Activated B cell treated with CpG ODN at 0.5 μM for 24 hours (primary cell): ENCODE measurements at places on chromosomes 2 and 18. TPM values are rescaled to one million over a fixed set of nuclear protein-coding genes. Genes with fewer than 3 reads are reported as not detected.

GRCh38 chr2:25473758-25474340, 132.1 kb upstream of the DNMT3A start:
- DNase-seq, result no peak
- no peak overlapping the region for H3K27ac ChIP-seq
- no peak overlapping the region for H3K4me3 ChIP-seq
- no peaks in the 10 kb centered on the region for H3K4me1 ChIP-seq
- H3K27me3 ChIP-seq, result no peaks in the 10 kb centered on the region

- H3K4me1 ChIP-seq, result no peaks in the 10 kb centered on the region
- H3K27ac ChIP-seq, result no peak overlapping the region
- no peaks in the 10 kb centered on the region for H3K36me3 ChIP-seq
- DNase-seq, result no peak
- no peak overlapping the region for H3K4me3 ChIP-seq
- no peaks in the 10 kb centered on the region for H3K27me3 ChIP-seq
These were observed 360.9 kb downstream of the XIRP2 start for GRCh38 chr2:167249197-167249596.

DNA sequence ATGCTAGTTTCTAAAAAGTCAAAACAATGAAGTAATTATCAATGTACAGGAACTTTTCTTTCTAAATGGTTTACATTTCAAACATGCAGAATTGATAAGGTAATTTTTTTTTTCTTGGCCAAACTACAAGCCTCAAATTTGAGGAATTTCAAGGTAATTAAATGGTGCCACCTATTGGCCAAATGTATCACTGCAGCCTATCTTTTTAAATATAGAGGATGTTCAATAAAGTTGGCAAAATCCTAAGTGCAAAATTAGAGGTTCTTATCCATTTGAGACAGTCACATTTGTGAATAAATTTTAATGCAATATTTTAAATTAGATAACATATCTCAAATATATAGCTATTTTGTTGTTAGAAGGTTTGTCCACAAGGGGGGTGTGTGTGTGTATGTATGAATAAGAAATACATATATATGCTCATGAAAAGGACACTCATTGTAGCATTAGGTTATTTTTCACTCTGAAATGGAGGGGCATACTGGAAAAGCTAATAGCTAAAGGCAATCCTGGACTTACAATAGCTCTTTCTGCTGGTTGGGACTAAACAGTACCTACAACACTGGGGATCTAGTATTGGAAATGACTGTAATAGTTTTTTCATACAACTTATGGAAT, 26.2 kb downstream of the MMADHC start:
- H3K4me1 ChIP-seq, result peaks cover 8% of the 10 kb centered on the region
- no peaks in the 10 kb centered on the region for H3K27me3 ChIP-seq
- H3K36me3 ChIP-seq, result peaks cover 10% of the 10 kb centered on the region
- H3K27ac ChIP-seq, result no peak overlapping the region

DNA sequence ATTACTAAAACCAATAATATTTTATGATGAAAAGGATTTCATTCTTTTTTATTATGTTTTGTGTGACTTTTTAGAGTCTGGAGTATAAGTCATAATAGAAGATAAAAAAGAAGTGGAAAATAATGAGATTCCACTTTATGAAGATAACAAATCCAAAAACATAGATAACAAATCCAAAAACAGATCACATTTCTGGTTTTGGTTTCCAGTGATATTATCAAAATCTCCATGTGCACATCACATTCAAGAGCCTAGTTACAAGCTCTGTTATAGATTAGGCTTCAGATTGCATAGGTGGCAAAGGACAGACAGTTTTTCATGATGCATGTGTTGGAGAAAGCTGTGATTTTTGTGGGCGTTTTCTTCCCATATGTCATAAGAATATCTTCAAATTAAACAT, 648.2 kb downstream of the STK39 start:
- no peaks in the 10 kb centered on the region for H3K27me3 ChIP-seq
- no peaks in the 10 kb centered on the region for H3K36me3 ChIP-seq
- DNase-seq, result no peak
- no peak overlapping the region for H3K4me3 ChIP-seq
- H3K27ac ChIP-seq, result no peak overlapping the region

ABI2 gene
- 13.8 and 17.3 TPM in 2 replicates for total RNA-seq

- H3K27me3 ChIP-seq, result peaks cover 5% of the 10 kb centered on the region
- H3K4me3 ChIP-seq, result no peak overlapping the region
- no peak overlapping the region for H3K27ac ChIP-seq
- H3K4me1 ChIP-seq, result no peaks in the 10 kb centered on the region
- H3K36me3 ChIP-seq, result no peaks in the 10 kb centered on the region
These were observed 695.8 kb downstream of the RNF144A start for GRCh38 chr2:7612969-7613368.

CMPK2 gene
- total RNA-seq, result 1.2 and 1.9 TPM in 2 replicates

MARCO gene
- not detected in 2 replicates for total RNA-seq

- H3K27me3 ChIP-seq, result no peaks in the 10 kb centered on the region
- H3K4me3 ChIP-seq, result no peak overlapping the region
- DNase-seq, result no peak
- no peak overlapping the region for H3K27ac ChIP-seq
- H3K36me3 ChIP-seq, result no peaks in the 10 kb centered on the region
These were observed 100.5 kb upstream of the THSD7B start for GRCh38 chr2:136664713-136665405.

- H3K4me3 ChIP-seq, result no peak overlapping the region
- H3K27me3 ChIP-seq, result no peaks in the 10 kb centered on the region
- no peak overlapping the region for H3K27ac ChIP-seq
- H3K4me1 ChIP-seq, result no peaks in the 10 kb centered on the region
- DNase-seq, result no peak
These were observed 22.2 kb downstream of the TNS1 start for GRCh38 chr2:217980591-217980990.

GRCh38 chr2:118056165-118056534, 32.1 kb upstream of the INSIG2 start:
- H3K4me3 ChIP-seq, result peak overlapping the region; percentile 66
- DNase-seq, result peak; percentile 34
- no peaks in the 10 kb centered on the region for H3K27me3 ChIP-seq
- peaks cover 63% of the 10 kb centered on the region for H3K4me1 ChIP-seq
- no peaks in the 10 kb centered on the region for H3K36me3 ChIP-seq

GRP gene
- not detected in 2 replicates for total RNA-seq

GRCh38 chr2:99169534-99169933, 11.3 kb downstream of the MITD1 start:
- no peak for DNase-seq
- H3K4me1 ChIP-seq, result no peaks in the 10 kb centered on the region
- H3K4me3 ChIP-seq, result no peak overlapping the region
- H3K27ac ChIP-seq, result no peak overlapping the region
- H3K27me3 ChIP-seq, result no peaks in the 10 kb centered on the region

DNA sequence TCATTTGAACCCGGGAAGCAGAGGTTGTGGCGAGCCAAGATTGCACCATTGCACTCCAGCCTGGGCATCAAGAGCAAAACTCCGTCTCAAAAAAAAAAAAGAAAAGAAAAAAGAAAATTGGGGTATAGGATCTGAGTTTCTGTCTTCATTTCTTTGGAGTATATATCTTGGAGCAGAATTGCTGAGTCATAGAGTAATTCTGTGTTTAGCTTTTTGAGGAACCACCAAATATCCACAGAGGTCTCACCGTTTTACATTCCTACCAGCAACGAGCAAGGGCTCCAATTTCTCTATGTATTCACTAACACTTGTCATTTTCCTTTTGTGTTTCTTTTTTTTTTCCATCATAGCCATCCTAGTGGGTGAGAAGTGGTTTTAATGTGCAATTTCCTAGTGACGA, 87.6 kb upstream of the TEX51 start:
- H3K27ac ChIP-seq, result no peak overlapping the region
- no peaks in the 10 kb centered on the region for H3K4me1 ChIP-seq
- H3K36me3 ChIP-seq, result no peaks in the 10 kb centered on the region
- H3K27me3 ChIP-seq, result peaks cover 21% of the 10 kb centered on the region

DNA sequence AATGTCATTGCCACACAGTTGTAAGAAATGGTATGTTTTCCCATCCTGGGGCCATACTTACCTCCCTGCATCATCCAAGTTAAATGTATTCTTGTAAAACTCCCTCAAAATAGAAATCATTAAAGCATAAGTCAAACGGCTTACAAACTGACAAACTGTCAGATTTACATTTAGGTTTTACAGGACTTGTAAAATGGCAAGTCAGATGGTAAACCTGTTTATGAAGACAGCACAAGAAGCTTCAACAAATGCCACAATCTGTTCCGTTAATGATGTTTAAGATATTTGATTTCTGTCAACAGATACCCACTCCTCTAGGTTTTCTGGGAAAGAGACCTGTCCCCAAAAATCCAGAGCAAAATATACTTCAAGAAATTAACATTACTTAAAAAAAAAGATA, 197.2 kb downstream of the PID1 start:
- no peaks in the 10 kb centered on the region for H3K27me3 ChIP-seq
- H3K4me1 ChIP-seq, result no peaks in the 10 kb centered on the region
- no peak overlapping the region for H3K27ac ChIP-seq
- H3K4me3 ChIP-seq, result no peak overlapping the region
- DNase-seq, result no peak
- no peaks in the 10 kb centered on the region for H3K36me3 ChIP-seq

- no peak for DNase-seq
- no peaks in the 10 kb centered on the region for H3K36me3 ChIP-seq
- H3K27me3 ChIP-seq, result peaks cover 3% of the 10 kb centered on the region
- H3K4me3 ChIP-seq, result no peak overlapping the region
- H3K27ac ChIP-seq, result no peak overlapping the region
- H3K4me1 ChIP-seq, result no peaks in the 10 kb centered on the region
These were observed 753.9 kb downstream of the RNF144A start for GRCh38 chr2:7670905-7671641.

DNA sequence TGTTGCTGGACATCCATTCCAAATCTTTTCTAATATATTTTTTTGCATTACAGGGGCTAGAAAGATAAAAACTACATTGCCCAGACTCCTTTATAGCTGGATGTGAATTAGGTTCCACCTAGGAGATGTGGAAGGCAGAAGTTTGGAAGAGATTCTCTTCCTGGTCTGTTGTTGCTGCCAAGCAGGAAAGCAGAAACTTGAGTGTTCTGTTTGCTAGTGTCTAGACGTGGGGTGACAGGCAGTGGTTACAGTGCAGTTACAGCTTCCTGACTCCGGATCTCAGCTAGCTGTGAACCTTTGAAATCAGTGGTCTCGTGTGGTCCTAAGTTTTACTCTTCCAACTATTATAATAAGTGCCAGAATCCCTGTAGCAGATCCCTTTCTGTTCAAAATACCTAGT, 46.2 kb downstream of the COL4A4 start:
- H3K4me1 ChIP-seq, result no peaks in the 10 kb centered on the region
- no peaks in the 10 kb centered on the region for H3K27me3 ChIP-seq
- no peak for DNase-seq
- H3K36me3 ChIP-seq, result peaks cover 28% of the 10 kb centered on the region

GRCh38 chr18:63320123-63320974, 780 bp upstream of the BCL2 start:
- H3K36me3 ChIP-seq, result peaks cover 38% of the 10 kb centered on the region
- peak overlapping the region; percentile 87 for H3K4me3 ChIP-seq
- H3K27ac ChIP-seq, result peak overlapping the region; percentile 85
- DNase-seq, result peak; percentile 78
- H3K27me3 ChIP-seq, result no peaks in the 10 kb centered on the region

ANO7 gene
- total RNA-seq, result 1.2 and 1.5 TPM in 2 replicates

DNA sequence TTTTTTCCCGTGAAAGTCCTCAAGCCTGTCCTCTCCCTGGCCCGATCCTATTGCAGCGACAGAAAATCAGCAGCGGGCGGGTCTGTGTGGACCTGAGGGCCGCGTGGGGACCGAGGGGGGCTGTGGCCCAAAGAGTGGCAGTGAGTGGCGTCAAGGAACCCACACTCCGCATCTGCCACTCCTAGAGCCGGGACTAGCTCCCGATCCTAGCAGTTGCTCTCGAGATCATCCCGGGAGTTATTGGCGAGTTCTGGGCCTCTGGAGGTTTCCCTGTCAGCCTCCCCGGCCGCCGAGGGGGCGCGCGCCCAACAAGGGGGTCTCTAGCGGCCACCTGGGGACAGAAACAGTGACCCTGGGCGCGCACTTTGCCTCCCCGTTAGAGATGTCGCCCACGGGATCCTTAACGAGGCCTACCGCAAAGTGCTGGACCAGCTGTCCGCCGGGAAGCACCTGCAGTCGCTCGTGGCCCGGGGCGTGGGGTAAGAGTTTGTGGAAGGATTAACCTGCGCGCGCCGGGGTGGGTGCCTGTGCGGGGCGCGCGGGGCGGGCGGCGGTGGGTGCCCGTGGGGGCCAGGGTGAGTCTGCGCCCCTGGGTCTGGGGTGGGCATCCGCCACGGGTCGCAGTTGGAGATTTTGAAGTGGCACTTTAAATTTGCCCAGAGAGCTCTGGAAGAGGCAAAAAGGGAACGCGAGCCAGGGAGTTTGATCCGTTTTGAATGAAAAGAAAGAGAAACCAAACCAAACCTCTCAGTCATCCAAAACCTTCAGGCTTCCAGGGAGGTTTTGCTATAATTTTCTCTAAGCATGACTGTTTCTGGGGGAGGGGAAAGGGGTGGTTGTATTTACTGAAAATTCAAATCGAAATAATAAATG, 3.5 kb downstream of the ADCYAP1 start:
- peaks cover 6% of the 10 kb centered on the region for H3K4me1 ChIP-seq
- peaks cover 55% of the 10 kb centered on the region for H3K27me3 ChIP-seq
- no peak for DNase-seq
- no peaks in the 10 kb centered on the region for H3K36me3 ChIP-seq

- DNase-seq, result no peak
- peaks cover 3% of the 10 kb centered on the region for H3K36me3 ChIP-seq
- H3K4me1 ChIP-seq, result no peaks in the 10 kb centered on the region
- peaks cover 17% of the 10 kb centered on the region for H3K27me3 ChIP-seq
- no peak overlapping the region for H3K4me3 ChIP-seq
These were observed 15.9 kb upstream of the IL1R1 start for GRCh38 chr2:102126660-102127059.

DNA sequence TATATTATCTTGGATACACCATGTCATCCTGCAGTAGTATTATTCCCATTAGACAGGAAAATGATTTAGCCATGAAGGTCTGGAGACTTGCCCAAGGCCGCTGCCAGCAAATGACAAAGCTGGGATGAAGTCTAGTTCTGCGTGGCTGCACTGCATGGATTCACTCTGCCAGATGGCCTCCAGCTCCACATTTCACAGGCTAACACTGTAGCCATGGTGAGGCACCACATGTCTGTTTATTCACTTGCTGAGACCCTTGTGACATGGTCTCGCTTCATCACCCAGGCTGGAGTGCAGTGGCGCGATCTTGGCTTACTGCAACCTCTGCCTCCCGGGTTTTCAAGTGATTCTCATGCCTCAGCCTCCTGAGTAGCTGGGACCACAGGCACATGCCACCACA, 31.5 kb upstream of the SCG2 start:
- no peak overlapping the region for H3K4me3 ChIP-seq
- no peak overlapping the region for H3K27ac ChIP-seq

KCMF1 gene
- total RNA-seq, result 77.1 and 96.6 TPM in 2 replicates

PLA2R1 gene
- total RNA-seq, result not detected in 2 replicates

GRCh38 chr2:233964581-233964980, 47.4 kb downstream of the TRPM8 start:
- no peaks in the 10 kb centered on the region for H3K36me3 ChIP-seq
- H3K4me3 ChIP-seq, result no peak overlapping the region
- H3K27me3 ChIP-seq, result peaks cover 14% of the 10 kb centered on the region
